Activated CD4-positive, alpha-beta memory T cell treated with anti-CD3 and anti-CD28 coated beads for 36 hours (primary cell): ENCODE measurements at places on chromosomes 3 and 15. TPM values are rescaled to one million over a fixed set of nuclear protein-coding genes. Genes with fewer than 3 reads are reported as not detected.

Gene GOLGA6D
- not detected for total RNA-seq

Gene TNFSF10
- 30.1 TPM for total RNA-seq

Gene LMLN
- total RNA-seq = 3.6 TPM

Gene SATB1
- total RNA-seq = 546 TPM

Gene ZNF620
- total RNA-seq = 3.7 TPM

Gene CCR8
- 0.48 TPM for total RNA-seq

Gene TRPC1
- total RNA-seq = 3.8 TPM

Gene SOX2
- not detected for total RNA-seq

Gene EPHA3
- total RNA-seq = not detected

Gene ACKR4
- total RNA-seq = not detected

Gene GTF2A2
- 165 TPM for total RNA-seq

Gene GOLGA8J
- not detected for total RNA-seq

Gene SNX33
- 3.0 TPM for total RNA-seq

Gene MINAR1
- 0.31 TPM for total RNA-seq

Gene FOXB1
- total RNA-seq = 2.0 TPM

Gene FBN1
- 0.52 TPM for total RNA-seq

Gene CHDH
- total RNA-seq = 0.41 TPM

Gene BLOC1S6
- total RNA-seq = 48.5 TPM

Gene RTP1
- not detected for total RNA-seq

Gene ADIPOQ
- total RNA-seq = not detected

Gene NANOGP8
- not detected for total RNA-seq

Gene FHIT
- total RNA-seq = 8.7 TPM

Gene RAB8B
- 109 TPM for total RNA-seq

Gene GOLGA8M
- total RNA-seq = not detected

Gene CTXND1
- not detected for total RNA-seq

Gene PLA1A
- total RNA-seq = 0.34 TPM

Gene ADPGK
- 60.9 TPM for total RNA-seq

Gene ISLR
- total RNA-seq = not detected

Gene KCNH8
- not detected for total RNA-seq

Gene SLC24A1
- 8.8 TPM for total RNA-seq

Gene FANCD2OS
- total RNA-seq = not detected

Gene GMNC
- not detected for total RNA-seq

Gene ZNF502
- total RNA-seq = 0.77 TPM

Gene CYP1A2
- not detected for total RNA-seq

Gene GPR15
- total RNA-seq = 3.0 TPM

Gene FOXL2NB
- not detected for total RNA-seq

Gene NR2F2
- not detected for total RNA-seq

Gene LRTM1
- not detected for total RNA-seq

Gene TRIP4
- 22.2 TPM for total RNA-seq

Gene IMP3
- 71.7 TPM for total RNA-seq

Gene MAGEL2
- total RNA-seq = not detected

Gene CASR
- 0.14 TPM for total RNA-seq

Gene DHFR2
- 6.8 TPM for total RNA-seq

Gene ZDHHC19
- total RNA-seq = not detected

Gene UNC45A
- 71.1 TPM for total RNA-seq

Gene RBP2
- not detected for total RNA-seq

Gene GRM2
- 0.29 TPM for total RNA-seq

Gene CCDC191
- 3.5 TPM for total RNA-seq

Gene LYZL4
- total RNA-seq = not detected
